Choroid plexus epithelial cell (primary cell): ENCODE measurements at places on chromosomes 12 and 14.

DNA sequence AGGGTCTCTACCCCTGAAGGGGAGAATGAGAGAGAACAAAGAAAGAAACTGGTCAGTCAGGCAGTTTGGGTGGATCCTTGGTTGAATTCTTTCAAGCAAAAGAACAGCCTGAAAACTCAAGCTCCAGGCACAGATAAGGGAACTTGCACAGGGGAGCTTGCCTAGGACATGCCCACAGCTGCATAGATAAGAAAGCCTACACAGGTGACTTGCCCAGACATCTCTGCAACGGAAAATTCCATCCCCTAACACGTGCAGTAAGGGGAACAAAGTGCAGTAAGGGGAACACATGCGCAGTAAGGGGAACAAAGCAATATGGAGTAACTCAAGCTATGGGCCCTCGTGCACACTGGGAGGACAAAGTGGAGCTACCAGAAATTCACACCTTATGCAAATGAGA, 540.1 kb upstream of the MIS18BP1 start:
- DNase-seq = no peak

GRCh38 chr14:32908196-32909084, 30.2 kb upstream of the NPAS3 start:
- no peak for DNase-seq

- DNase-seq = no peak
These were observed 138.5 kb downstream of the FUT8 start for GRCh38 chr14:65550779-65551643.

GRCh38 chr14:100071545-100071944, 6.3 kb downstream of the EVL start:
- no peak for DNase-seq

DNA sequence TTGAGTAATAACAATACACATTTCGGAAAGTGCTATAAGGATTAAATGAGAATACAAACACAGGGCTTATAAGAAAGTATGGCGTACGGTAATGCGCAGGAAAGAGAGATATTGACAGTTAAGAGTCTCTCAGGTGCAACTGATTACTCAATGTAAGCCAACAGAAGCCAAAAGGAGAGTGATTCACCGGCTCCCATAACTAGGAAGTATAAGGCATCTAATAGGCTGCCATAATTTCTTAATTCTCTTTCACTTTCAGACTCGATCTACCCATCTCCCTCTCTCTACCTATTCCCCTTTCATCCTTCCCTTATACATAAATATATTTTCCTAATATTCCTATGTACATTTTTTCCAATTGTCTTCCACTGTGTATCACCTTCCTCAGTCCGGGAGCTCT, 90.0 kb downstream of the MDGA2 start:
- no peak for DNase-seq

DNA sequence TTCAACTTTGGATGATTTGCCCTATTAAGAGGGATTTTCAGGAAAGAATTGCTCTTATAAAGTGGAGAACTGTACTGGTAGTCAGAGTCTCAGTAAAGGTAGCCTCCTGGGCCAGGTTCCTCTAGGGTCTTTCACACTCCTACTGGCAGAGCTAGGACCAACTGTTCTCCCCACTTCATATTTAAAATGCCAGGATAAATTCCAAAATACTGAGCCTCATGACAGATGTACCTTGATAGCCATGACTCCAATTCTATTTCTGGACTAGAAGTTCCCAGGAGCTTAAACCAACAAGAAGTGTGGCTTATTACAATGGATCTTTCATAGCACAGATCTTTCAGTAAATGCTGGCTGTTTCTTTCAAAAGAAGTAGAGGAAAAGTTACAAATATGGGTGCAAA, 126.5 kb downstream of the C12orf75 start:
- no peak for DNase-seq

DNA sequence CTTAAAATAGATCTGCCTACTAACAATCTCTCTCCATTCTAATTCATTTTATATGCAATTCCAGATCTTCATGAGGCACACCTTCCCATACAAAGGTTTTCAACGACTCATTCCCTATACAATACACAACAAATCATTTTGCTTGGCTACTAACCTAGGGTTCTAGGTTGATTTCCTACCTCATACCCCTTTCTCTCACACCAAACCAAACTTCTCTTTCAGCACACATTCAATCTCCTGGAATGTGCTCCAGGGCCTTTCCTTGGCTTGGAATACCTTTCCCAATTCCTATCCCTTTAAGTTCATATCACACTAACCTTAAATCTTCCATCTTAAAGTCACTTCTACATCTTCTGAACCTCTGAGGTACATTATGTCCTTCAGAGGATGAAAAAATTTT, 38.7 kb upstream of the MTERF2 start:
- no peak for DNase-seq

GRCh38 chr14:68535404-68536017, 257.4 kb downstream of the ZFP36L1 start:
- peak; percentile 56 for DNase-seq
